COLO829 (cell line): ENCODE measurements at places on chromosomes 6 and 20.

GRCh38 chr6:36329798-36330291, 6.8 kb downstream of the BNIP5 start:
- no peak for DNase-seq

- DNase-seq = peak; percentile 31
These were observed 220.2 kb upstream of the EXOC2 start for GRCh38 chr6:912871-913835.

DNA sequence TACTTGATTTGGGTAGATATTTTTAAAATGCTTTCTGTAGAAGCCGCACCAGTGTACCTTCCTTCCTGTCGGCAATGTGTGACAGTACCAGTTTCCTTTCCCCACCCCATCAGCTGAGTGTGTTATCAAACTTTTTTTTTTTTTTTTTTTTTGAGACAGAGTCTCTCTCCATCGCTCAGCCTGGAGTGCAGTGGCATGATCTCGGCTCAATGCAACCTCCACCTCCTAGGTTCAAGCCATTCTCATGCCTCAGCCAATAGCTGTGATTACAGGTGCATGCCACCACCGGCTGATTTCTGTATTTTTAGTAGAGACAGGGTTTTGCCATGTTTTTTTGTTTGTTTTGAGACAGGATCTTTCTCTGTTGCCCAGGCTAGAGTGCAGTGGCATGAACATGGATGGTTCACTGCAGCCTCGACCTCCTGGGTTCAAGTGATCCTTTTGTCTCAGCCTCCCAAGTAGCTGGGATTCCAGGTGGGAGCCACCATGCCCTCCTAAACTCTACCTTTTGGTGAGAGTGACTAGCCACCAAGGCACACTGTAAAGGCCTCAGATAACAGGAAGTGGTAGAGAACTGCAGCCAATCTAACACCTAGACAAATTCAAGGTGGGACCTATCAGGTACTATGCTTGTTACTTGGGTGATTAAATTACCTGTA, 26.5 kb upstream of the ZBTB22 start:
- DNase-seq = no peak

DNA sequence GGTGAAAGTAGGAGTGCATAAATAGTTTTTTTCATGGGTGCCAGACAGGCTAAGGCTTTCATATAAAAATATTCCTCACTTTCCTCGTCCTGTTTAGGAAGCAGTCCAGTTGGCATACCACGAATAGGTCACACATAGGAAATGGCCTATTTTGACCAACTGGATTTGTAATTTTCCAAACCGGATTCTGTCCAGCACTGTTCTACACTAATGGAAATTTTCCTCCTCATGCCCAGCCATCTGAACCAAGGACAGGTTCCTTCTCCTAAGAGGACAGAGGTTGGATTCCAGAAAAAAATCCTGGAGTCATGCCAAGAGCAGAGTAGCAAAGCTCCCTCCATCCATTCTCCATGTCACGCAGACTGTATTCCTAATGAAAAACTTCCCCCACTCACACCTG, 43.1 kb downstream of the PANK2 start:
- DNase-seq = no peak

DNA sequence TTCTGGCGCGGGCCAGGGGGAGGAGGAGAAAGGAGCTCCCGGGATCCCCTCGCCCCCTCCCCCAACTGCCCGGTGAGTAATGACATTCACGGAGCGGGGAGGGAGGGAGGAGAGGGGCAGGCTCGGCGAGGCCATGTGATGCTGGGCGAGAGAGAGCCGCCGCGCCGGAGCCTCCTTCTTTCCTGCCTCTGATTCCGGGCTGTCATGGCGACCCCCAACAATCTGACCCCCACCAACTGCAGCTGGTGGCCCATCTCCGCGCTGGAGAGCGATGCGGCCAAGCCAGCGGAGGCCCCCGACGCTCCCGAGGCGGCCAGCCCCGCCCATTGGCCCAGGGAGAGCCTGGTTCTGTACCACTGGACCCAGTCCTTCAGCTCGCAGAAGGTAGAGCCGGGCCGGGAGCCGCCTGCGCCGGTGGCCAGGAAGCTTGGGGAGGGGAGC, at the start of gene GDAP1L1:
TSS of gene GDAP1L1 (plus strand) at position 178 of the 441 bp plus-strand sequence. CDS start at position 205, 27 bp downstream.
- no peak for DNase-seq

DNA sequence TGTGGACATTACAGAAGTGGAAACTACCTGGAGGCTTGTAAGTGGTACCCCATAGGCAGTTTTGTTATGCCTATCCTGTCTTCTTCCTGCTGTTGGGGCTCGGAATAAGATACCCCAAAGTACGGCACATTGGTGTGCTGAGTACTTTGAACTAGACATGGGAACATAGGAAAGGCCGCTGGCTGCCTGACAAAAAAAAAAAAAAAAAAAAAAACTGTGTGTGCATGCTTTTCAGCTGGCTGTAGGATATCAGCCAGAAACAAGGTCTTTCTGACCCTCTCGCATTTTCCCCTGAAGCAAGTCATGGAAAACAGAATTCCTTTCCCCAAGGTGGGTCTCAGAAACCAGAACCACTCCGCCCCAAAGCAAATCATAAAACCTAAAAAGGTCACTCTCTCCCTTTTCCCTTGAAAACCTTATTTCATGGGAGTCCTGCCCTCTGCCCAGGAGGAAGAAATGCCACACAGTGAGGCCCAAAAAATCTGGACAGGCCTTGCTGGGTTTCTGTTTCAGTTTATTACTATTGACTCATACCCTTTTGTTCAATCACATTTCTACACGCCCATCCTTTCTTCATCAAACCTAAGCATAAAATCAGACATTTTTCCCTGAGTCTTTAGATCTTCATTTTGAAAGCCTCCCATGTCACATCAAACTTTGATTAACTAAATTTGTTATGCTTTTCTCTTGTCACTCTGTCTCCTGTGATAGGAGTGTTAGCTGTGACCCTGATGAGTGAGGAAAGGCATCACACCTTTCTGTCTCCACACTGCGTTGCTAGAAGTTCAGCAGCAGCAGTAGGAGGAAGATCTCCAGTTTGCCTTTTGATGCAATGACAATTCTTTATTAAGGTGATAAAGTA, 17.2 kb downstream of the SLC2A12 start:
- DNase-seq = no peak

GRCh38 chr20:58109918-58110635, 118.4 kb downstream of the ANKRD60 start:
- no peak for DNase-seq

DNA sequence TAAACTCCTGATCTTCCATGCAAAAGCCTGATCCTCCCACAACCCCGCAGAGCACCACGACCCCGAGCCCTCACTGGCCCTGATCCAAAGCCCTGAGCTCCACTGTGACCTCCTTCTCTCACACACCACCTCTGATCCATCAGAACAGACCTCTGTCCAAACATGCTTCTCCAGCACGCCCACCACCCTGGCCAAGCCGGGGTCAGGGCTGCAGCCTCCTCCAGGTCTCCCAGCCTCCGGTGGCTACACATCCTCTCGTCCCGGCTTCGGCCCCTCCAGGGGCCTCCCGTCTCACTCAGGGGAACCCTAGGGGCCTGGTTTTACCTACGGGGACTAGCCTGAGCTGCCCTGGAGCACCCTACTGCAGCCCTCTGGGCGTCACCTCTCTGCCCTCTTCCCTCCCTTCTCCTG, 49.1 kb downstream of the FOXF2 start:
- DNase-seq = no peak

DNA sequence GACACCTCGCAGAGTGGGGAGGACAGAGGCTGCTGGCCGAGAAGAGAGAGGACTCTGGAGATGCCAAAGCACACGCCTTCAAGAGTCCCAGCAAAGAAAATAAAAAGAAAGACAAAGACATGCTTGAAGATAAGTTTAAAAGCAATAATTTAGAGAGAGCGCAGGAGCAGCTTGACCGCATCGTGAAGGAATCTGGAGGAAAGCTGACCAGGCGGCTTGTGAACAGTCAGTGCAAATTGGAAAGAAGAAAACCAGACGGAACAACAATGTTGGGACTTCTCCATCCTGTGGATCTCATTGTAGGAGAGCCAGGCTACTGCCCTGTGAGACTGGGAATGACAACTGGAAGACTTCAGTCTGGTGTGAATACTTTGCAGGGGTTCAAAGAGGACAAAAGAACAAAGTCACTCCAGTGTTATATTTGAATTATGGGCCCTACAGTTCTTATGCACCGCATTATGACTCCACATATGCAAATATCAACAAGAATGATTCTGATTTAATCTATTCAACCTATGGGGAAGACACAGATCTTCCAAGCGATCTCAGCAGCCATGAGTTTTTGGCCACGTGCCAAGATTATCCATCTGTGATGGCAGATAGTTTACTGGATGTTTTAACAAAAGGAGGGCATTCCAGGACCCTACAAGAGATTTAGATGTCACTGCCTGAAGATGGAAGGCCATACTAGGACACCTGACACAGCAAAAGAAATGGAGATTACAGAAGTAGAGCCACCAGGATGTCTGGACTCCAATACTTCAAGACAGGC, 52.2 kb downstream of the REV3L start:
- DNase-seq = no peak
